ENCODE measurements at places on chromosomes 2 and 18. TPM values are rescaled to one million over a fixed set of nuclear protein-coding genes. Genes with fewer than 3 reads are reported as not detected.

Gene PGAP1
- polyA plus RNA-seq: 3.6 TPM

Gene PLGLB2
- polyA plus RNA-seq: not detected

Gene KRTCAP3
- polyA plus RNA-seq: 14.7 TPM

Gene HOXD13
- 9.8 TPM for polyA plus RNA-seq

Gene DNER
- 392 TPM for polyA plus RNA-seq

Gene MRPS9
- polyA plus RNA-seq: 17.2 TPM

Gene UCN
- polyA plus RNA-seq: 0.93 TPM

Gene FEZ2
- 20.3 TPM for polyA plus RNA-seq
